ENCODE measurements at places on chromosomes 12 and 14.

- no peak for DNase-seq
Observed at GRCh38 chr12:84502907-84503787, 409.5 kb downstream of the SLC6A15 start.

DNA sequence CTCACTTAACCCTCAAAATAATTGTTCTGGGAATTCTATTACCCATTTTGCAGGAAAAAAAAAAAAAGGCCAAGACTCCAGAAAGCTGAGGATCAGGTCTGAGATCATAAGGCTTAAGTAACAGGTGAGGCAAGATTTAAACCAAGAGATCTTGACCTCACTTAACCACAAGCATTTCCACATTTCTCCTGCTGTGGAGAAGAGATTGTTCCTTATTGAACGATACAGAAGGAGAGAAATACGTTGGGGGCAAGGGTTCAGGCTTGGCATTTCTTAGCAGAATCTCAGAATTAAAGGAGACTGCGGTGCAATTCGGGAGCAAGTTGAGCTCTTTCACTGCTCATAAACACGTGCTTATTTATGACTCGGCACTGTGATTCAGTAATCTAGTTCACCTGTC, 885.3 kb upstream of the TMEM132C start:
- no peak for DNase-seq

GRCh38 chr12:117113231-117113630, 14.0 kb upstream of the TESC start:
- DNase-seq: no peak

DNA sequence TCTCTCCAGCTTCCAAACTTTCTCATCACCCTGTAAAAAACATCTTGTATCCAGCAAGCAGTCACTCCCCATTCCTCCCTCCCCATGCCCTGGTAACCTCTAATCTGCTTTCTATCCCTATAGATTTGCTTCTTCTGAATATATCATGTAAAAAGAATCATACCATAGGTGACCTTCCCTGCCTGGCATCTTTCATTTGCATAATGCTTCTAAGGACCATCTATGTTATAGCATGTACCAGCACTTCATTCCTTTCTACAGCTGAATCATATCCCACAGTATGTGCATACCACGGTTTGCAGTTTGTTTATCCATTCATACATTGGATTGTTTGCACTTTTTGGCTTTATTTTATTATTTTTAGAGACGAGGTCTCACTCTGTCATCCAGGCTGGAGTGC, 22.9 kb upstream of the VPS37B start:
- DNase-seq: no peak

DNA sequence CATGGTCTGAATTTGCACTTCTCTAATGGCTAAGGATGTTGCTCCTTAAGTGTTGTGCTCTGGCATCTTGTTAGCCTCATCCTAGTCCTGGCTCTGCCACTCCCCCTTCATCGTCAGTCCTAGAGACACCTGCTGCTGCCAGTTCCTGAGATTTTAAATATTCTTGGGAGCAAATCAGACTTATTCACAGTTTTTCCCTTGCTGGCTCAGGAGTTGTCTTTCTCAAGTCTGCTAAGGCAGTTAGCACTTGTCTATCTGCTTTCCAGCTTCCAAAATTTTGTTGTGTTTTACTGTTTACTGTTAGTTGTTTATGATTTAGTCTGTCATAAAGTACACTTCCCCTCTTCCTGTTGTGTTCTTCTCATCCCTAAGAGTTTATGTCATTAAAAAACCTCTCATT, 201.0 kb downstream of the KIF26A start:
- DNase-seq: no peak

DNA sequence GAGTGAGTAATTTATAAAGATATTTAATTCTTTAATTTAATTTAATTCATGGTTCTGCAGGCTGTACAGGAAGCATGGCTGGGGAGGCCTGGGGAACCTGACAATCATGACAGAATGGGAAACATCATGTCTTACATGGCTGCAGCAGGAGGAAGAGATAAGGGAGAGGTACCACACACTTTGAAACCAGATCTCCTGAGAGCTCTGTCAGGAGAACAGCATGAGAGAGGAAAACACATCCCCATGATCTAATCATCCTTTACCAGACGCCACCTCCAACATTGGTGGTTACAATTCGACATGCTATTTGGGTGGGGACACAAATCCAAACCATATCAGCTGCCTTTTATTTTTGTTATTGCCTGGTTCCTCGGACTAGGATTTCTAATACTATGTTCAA, 928.6 kb downstream of the TMEM121 start:
- peak; percentile 95 for DNase-seq

- DNase-seq: peak; percentile 20
Observed at GRCh38 chr12:63752283-63752682, 27.4 kb upstream of the RXYLT1 start.

DNA sequence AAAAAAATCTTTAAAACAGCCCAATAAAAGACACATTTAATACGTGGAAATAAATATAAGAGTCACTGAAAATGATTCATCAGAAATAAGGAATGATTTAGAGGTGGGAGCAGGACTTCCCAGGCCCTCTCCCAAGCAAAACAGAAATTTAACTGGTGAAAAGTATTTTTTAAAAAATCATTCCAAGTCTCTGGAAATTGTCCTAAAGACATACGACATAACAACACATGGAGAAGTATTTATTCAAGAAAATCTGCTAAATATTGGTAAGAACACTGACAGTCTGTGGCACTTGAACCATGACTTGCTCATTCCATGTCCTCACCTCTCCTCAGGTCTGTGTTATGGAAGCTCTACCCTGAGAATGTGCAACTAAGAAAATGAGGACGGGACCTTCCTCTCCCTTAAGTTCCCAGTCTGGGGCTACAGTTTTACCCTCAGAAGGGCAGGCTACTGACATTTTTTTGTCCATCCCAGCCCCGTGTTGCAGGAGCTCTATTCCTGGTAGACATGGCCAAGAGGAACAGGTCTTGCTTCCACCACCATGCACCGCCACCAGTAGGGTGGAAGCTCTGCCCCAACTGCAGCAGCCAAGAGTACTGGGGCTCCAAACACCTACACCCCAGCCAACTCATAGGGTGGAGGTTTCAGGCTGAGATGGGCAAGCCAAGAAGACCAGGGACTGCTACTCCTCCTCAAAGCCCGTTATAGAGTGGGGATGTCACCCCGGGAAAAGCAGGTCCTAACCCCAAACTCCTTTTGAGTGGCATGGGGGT, 193.0 kb downstream of the CRADD start:
- no peak for DNase-seq

DNA sequence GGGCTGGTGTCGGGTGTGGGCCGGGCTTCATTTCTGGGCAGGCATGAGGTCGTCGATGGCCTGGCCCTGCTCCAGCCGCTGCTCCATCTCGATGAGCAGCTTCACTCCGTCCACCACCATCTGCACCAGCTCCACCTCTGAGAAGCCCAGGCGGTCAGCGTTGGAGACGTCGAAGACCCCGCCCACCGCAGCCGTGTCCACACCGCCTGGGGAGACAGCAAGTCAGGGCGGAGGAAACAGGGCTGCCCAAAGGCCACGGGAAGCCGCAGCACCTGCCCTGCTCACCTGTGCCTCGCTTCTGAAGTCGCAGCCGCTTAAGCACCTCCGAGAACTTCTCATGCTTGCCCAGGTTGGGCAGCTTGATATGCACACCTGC, 2.8 kb downstream of the CKB start:
- DNase-seq: no peak

- DNase-seq: no peak
Observed at GRCh38 chr12:19402211-19402610, 37.1 kb upstream of the AEBP2 start.

DNA sequence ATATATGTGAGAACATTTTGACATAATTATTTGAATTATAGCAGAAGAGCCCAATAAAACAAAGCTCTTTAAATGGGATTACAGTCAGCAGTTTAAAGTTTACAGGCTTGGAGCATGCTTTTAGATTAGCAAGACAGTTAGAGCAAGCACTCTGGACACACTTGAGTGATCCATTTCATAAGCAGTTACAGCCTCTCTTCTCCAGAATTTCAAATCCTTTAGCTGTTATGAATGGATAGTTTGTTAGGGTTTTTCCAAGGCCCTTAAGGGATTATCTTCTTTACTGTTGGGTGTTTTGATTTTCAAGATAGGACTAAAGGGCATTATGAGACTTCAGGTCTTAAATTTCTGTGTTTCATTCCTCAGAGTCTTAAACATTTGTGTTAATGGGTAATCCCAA, 36.3 kb downstream of the BEST3 start:
- DNase-seq: no peak

DNA sequence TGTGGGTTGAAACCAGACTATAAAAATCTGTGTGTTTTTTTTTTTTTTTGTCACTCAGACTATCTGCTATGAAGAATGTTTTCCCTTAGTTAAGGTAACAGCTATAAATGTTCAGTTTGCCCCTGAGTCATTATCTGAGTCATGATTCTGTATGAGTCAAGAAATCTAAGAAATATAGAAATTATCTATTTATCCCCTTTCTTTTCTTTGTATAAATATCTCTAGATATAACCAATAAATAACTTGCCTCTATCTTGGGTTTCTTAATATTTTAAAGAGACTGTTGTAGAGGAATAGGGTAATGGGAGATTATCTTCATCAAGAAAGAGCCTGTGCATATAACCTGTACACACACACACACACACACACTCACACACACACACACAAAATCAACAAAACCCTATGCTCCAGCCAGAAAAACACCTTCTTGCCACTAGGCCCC, 161.7 kb upstream of the EEA1 start:
- DNase-seq: no peak

- DNase-seq: no peak
Observed at GRCh38 chr12:95118788-95119179, 45.4 kb upstream of the NR2C1 start.

DNA sequence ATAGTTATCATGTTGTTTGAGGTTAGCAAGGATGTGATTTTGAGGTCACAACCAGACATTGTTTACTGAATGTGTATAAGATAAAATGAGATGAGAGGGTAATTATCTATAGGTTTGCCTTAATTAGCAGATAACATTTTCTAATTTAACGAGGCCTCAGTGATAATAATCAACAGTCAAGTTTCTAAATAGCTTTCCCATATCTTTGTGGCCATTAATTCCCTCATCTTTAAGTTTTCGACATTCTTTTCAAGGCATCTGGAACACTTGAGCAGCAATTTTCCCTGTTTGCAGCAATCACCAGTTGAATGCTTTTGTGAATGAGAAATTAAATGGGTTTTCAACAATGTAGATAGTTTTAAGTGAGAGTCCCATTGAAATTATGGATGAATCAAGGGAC, 304.1 kb downstream of the SYT1 start:
- DNase-seq: no peak

- no peak for DNase-seq
Observed at GRCh38 chr14:74988131-74988530, 14.6 kb upstream of the EIF2B2 start.

GRCh38 chr12:67275380-67275913, 6.3 kb downstream of the CAND1 start:
- no peak for DNase-seq

- DNase-seq: no peak
Observed at GRCh38 chr12:41612892-41613557, 424.9 kb downstream of the PDZRN4 start.

DNA sequence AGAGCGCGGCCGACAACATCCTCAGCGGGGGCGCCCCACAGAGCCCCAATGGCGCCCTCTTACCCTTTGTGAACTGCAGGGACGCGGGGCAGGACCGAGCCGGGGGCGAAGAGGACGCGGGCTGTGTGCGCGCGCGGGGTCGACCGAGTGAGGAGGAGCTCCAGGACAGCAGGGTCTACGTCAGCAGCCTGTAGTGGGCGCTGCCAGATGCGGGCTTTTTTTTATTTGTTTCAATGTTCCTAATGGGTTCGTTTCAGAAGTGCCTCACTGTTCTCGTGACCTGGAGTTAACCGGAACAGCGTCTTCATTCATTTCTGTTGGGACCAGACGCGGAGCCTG, 103.8 kb upstream of the FKBP4 start:
- peak; percentile 86 for DNase-seq

DNA sequence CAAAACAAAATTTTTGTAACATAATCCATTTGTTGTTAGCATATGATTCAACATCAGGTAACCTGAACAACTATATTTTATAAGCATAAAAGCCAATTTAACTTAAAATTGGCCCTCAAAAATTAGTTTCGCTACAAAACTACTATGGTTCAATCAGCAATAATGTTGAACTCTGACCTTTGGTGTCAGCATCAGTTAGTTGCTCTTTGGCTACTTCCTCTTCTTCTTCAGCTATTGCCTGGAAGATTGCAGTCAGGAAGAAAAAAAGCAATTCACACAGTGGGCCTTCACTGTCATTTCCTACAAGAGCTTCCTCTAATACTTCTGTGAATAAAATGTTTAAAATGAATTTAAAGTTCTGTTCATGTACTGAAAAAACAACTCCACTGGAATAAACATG, 78.2 kb upstream of the CFL2 start:
- no peak for DNase-seq

DNA sequence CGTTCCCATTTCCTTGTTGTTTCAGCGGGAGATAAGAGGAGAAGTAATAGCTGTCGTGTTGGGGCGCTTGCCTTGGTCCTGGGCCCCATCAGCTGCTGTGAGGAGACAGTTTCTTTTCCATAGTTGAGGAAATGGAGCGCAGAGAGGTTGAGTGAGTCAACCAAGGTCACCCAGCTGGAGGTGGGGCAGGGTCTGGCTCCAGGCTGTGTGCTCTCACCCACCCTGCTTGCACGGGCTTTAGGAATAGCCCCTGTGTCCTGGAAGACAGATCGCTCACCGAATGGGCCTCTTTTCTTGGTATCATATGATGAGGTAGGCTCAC, 165.7 kb upstream of the RTL1 start:
- DNase-seq: no peak

DNA sequence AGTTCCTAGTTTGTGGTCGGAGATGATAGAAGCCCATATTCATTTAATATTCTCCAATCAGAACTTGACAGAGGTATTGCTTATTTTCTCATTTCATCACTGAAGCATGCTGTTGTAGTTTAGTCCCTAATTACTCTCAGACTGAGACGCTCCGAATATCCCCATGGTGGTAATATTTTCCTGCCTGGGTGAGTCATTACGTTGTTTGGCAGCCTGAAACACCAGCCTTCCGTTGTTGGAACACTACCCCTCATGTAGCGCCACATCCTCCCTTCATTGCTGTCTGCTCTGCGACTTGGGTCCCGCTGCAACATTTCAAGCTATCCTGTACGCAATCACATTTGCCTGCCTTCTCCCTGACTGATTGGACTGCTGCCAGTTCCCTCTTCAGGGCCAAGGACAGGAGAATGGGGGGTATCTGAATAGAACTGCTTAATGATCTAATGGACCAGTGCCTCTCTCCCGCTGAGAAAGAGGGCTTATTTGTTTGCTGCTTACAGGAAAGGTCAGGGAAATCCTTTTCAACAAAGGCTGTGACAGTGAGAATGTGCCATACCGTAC, 369.1 kb downstream of the NPAS3 start:
- no peak for DNase-seq

Measured in hematopoietic multipotent progenitor cell (in vitro differentiated cells).